Globus pallidus (tissue), 1 donor: ENCODE measurements at places on chromosomes 16 and 17.
A peak's percentile ranks its signal among the peaks of the same experiment; 100 is the strongest.

GRCh38 chr17:40322358-40323315 is 13.7 kb downstream of the RARA start:
- peak; percentile 68 for DNase-seq

DNA sequence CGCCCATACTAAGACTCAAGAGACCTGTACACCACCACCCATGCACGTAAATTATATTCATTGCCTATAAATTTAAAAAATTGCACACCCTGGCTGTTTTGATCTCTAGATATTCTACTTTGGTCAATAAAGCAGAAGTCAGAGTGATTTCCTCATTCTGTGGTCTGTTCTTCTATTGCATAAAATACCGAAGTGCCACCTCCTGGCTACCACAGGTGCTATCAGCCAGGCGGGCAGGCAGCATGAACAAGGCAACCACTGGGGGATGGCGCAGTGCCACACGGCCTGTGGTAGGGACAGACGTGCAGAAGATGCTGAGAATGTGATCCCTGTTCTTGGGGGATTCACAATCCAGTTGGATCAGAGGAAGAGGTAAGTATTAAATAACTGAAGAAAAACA is 122.3 kb downstream of the CDK5R1 start:
- no peak for DNase-seq

DNA sequence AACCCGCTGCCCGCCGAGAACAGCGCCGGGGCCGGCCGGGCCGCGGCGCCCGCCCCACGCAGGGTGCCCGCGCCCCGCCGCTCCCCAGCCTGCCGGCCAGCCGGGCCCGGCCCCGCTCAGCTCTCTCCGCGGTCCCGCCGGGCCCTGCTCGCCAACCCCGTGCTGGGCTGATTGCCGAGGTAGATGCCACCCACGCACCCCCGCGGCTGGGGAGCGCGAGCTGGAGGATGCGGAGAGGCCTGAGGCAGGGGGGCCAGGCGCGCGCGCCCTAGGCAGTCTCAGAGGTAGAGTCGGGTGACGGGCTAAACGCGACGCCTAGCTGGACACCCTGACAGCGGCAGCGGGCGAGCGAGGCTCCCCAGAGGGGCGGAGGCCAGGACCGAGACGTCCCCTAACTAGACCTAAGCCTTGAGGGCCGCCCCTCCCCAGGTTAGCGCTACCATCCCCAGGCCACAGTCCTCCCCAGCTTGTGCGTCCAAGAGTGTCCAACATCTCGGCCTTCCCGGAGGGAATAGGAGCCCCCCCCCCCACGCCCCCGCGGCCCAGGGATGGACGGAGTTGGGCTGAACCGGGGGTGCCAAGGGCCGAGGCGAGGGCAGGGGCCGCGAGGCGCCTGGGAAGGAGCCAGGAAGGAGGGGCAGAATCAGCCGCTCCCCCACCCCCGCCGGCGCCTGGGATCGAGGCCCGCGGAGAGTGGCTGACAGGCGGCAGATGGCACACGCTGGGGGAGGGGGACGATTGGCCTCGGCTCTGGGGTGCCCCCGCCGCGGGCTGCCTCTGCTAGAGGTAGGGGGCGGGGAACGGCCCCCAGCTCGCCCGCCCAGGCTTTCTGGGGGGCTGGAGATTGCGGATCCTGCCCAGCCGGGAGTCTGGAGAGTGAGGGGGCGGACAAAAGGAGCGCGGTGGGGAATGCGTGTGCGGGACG is 2.5 kb upstream of the ZNF423 start:
- DNase-seq: no peak

GRCh38 chr17:36148559-36149295 is 27.7 kb downstream of the TBC1D3B start:
- DNase-seq: peak; percentile 22

GRCh38 chr16:24953721-24954120 is 61.4 kb downstream of the ARHGAP17 start:
- no peak for DNase-seq

DNA sequence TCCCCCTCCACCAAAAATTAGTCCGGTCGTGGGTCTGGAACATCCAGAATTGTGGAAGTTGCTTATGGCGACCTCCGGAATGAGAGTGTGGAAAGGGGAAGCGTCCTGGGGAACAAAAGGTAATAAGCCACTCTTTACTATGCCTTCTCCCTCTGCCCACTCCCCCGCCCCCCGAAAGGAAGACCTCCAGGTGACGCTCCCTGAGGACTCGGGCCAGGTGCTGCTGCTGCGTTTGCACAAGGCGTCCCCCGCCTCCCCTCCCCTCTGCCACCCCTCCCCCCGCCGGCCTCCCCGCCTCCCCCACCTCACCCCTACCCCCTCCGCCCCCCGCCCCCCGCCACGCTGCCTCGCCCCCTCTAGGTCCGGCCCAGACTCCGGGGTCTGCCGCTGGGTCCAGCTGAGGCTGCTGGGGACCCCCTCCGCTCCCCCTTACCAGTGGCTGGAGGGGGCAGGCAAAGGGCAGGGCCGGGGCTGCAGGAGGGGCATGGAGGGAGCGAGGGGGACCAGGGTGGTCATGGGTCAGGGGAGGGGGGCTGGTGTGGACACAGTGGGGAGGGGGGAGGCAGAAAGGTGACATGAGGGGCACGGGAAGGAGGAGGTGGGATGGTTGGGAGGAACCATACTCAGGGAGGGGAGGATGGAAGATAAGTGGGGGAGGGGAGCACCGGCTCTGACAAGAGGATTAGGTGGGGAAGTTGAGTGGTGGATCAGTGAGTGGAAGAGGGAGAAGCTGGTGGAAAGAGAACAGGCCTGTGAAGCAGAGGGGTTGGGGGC is 23.6 kb downstream of the ALOX12B start:
- DNase-seq: no peak

GRCh38 chr16:78375055-78375679 is 275.7 kb downstream of the WWOX start:
- DNase-seq: no peak

DNA sequence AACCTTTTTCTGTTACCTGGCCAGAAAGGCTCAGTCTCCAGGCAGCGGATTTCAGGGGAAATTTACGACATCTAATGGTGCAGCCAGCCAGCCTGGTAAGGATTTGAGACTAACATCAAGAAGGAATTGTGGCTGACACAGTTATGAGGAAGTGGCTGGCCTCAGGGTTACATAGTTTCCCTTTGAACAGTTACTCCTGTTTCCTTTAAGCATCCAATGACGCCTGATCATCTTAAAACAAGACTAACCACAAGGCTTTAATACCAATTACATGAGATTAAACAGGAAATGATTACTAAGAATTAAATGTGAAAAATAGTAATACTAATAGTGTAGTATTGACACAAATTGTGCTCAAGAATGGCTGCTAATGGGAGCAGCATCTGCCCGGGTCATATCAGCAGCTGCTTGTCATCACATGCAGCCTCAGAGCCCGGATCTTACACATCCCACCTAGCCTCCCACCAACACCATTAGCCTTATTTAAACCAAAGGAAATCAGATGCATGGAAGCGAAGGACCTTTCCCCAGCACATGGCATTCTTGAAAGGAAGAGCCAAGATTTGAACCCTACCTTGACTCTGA is 431.8 kb downstream of the PMP22 start:
- no peak for DNase-seq

- no peak for DNase-seq
These were observed 448.6 kb downstream of the CA10 start for GRCh38 chr17:51709694-51710633.

GRCh38 chr16:50667497-50668367 is 13.4 kb downstream of the SNX20 start:
- no peak for DNase-seq

GRCh38 chr17:350706-351448 is 1.7 kb downstream of the RPH3AL start:
- peak; percentile 69 for DNase-seq

GRCh38 chr16:6247775-6248174 is 1084.9 kb upstream of the RBFOX1 start:
- DNase-seq: peak; percentile 42

- DNase-seq: no peak
These were observed 47.3 kb downstream of the SMPD3 start for GRCh38 chr16:68400924-68401460.

- DNase-seq: no peak
These were observed 2.9 kb upstream of the PRKCB start for GRCh38 chr16:23832882-23833281.

DNA sequence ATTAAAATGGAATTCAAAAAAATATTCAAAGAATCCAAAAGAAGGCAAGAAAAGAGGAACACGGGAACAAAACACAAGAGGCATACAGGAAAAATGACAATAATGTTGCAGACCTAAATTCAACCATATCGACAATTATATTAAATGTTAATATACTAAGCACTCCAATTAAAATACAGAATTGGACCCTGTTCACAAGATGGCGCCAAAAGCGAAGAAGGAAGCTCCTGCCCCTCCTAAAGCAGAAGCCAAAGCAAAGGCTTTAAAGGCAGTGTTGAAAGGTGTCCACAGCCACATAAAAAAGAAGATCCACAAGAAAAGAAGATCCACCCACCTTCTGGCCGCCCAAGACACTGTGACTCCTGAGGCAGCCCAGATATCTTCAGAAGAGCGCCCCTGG is 6.3 kb upstream of the XAF1 start:
- no peak for DNase-seq

GRCh38 chr16:25118851-25119578 is 7.5 kb downstream of the LCMT1 start:
- no peak for DNase-seq

DNA sequence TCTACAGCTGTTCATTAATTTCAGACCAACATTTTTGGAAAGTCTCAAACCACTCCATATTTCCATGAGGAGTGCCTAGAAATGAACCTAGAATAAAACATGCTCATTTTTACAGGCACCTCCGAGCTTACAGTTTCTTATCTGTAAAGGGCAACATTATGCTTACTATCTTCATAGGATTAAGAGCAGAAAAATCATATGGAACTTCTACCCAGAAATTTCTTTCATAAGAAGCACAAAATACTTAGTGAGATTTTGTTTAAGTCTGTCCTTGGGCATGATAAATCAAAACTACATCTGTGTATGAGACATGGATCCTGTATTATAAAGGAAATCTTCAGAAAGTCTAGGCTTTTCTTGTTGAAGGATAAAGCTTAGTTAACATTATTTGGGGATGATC is 187.4 kb downstream of the CA10 start:
- DNase-seq: no peak

GRCh38 chr17:32297424-32297823 is 31.8 kb downstream of the RHBDL3 start:
- no peak for DNase-seq

DNA sequence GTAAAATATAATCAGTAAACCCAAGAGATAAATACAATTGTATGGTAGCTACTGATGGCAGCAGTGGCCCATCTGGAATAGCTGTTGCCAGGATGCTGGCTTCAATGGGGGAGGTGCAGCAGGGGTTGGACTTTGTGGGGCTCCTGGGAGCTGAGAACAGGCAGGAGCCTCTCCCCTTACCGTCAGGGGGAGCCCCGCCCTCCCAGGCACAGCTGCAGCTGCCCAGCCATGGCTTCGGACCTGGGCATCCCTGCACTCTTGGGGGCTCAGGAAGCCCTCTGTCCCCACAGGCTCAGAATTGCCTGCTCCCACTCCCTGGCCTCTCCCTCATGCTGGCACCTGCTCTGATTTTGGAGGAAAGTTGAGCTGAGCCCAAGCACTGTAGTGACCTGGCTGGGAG is 741.1 kb downstream of the CDH11 start:
- no peak for DNase-seq

DNA sequence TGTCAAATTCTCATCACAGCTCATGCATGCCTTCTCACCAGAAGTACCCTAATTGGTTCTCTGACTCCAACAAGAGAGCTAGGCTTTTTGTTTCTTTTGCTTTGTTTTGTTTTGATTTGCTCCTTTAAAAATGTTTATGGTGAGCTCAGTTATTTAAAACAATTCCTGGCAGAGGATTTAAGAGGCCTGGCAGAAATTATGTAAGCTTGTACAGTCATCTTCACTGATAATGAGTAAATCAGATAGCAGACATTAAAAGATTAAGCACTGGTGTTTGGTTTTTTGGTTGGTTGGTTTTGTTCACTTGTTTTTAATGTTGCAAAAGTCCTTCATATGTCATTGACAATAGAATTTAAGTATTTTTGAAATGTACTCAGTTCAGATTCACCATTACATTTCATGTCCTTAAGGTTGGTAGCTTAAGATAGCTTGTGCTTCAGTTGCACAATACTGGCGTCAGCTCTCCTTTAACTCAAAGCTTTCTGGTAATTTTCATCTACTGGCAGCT is 378.9 kb downstream of the CDH13 start:
- DNase-seq: no peak

DNA sequence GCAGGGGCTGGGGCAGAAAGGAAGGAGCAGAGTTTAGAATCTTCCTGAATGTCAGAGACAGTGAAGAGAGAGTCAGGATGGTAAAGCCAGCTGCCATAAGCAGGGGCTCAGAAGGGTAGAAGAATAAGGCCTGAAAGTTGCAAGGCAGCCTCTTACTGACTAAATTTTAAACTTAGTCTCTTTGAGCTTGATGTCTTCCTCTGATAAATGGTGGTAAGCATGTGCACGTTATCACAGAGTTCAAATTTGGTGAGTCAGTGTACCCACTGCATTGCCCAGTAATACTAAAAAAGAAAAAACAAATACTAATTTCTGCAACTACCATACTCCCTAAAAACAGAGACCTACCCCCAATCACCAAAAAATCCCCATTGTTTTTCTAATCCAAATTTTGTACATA is 45.2 kb downstream of the SIAH1 start:
- DNase-seq: no peak

DNA sequence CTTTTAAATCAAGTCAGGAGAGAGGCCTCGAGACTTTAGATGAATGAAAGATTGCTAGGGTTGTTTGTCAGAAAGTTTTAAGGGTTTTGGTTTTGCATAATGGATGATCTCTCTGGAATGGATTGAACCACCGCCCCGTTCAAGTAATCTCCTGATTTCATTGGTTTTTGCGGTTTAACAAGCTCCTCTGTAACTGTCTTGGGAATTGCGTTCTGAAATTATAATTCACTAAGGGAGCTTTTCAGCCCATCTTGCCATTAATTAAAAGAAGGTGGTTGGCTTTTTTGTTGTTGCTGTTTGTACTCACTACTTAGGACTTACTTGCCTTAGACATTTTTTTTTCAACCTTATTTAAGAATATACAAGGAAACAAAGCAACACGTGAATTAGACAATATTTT is 8.8 kb downstream of the HS3ST4 start:
- DNase-seq: no peak
